ENCODE measurements at places on chromosomes 6 and 20. TPM values are rescaled to one million over a fixed set of nuclear protein-coding genes. Genes with fewer than 3 reads are reported as not detected.

GRCh38 chr6:6007366-6008088, 802 bp upstream of the NRN1 start:
- DNase-seq: no peak

Gene COL12A1
- total RNA-seq: 34.0 TPM

- no peak for DNase-seq
These were observed 100.0 kb downstream of the RWDD2A start for GRCh38 chr6:83292900-83293843.

DNA sequence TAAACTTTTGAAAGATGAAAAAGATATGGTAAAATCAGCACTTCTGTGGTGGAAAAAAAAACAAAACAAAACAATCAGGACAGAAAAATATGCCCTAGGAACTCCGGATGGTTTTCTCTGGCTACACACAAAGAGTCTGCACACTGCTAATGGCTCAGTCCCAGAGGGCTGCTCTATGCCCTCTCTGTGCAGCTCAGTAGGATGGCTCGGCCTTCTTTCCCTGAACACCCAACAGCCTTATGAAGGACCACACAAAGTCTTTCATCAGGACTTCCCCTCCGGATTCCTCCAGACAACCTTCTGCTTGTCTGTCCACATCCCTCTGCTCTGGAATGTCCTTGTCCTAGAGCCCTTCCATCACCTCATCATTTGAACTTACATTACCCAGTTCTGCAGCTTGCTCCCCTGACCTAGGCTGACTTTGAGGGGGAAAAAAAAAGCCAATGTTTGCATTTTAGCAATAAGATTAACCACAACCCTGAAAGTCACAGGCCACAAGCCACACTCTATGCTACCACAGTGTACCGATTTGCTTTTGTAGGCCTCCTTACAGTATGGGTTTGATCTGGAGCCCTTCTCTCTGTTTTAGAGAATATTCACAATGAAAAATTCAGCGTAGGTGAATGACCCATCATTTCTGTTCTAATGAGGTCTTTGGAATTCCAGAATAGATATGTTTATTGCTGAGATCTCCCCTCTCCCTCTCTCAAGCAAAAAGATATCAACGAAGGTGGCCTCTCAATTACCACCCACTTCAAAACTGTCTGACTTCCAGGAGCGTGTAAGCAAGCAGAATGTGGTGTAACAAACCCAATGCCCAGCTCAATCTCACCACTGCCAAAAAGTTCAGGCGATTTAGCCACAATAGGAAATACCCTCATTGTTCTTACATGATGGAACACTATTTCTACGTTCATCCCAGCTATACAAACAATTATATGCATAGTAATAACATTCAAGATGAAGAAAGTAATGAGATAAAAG, 164.0 kb downstream of the GMDS start:
- DNase-seq: no peak

DNA sequence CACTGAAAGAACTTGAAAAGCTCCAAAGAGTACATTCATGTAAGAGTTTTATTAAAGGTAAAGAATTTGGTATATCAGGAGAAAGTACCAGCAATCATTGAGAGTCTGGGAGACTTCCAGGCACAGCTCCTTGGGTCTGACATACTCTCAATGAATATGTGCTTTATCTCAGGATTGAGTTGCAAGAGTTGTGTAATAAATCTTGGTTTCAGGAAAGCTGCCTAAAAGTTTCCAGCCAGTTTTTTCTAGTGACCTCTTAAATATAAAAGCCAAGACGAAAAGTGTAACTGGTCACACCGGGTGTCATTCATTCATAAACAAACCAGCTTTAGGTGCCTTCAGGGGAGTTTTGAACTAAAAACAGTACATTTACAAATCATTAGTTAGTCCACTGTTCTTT, 21.6 kb upstream of the GJA1 start:
- DNase-seq: no peak

DNA sequence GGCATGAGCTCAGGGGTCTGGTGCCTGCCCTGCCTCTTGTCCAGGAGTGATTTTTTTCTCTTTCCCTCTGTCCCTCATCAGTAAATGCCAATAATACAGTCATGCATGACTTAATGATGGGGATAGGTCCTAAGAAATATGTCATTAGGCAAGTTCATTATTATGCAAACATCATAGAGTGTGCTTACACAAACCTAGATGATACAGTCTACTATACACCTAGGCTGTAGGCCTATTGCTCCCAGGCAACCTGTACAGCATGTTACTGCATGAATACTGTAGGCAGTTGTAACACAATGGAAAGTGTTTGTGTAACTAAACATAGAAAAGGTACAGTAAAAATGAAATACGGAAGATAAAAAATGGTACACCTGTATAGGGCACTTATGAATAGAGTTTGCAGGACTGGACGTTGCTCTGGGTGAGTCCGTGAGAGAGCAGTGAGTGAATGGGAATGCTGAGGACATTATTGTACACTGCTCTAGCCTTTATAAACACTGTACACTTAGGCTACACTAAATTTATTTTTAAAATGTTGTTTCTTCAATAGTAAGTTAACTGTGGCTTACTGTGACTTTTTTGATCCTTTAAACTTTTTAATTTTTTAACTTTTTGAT, 22.1 kb downstream of the PBOV1 start:
- DNase-seq: no peak

DNA sequence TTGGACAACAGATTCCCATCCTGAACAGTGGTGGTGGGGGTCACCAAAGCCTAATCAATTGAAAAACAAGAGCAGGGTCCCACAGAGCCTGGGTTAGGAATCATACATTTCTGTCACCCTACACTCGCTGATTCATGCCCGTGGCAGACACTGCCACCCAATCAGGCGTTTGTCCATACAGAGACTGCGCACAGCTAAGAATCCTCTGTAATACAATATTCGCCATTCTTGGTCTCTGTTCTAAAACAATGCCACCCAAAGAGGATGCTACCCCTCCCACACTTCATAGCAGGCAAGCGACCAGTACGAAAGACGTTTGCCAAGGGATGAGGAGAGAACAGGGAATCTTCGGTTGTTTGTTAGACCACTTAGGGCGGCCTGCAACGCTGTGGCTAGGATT, 28.1 kb upstream of the SLC22A23 start:
- DNase-seq: no peak

DNA sequence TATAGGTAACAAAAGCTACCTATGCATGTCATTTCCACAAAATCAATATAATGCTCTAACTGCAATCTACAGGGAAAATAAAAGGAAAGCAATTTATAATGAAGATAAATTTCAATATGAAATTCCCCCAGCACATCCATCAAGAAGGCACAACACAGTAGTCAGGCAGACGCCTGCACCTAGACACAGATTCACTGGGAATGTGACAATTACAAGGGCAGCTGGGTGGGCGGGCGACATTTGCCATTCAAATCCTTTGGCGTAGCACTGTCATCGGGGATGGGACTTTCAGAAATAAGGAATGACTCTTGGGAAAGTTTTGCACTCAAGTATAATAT, 60.4 kb downstream of the SULF2 start:
- no peak for DNase-seq

DNA sequence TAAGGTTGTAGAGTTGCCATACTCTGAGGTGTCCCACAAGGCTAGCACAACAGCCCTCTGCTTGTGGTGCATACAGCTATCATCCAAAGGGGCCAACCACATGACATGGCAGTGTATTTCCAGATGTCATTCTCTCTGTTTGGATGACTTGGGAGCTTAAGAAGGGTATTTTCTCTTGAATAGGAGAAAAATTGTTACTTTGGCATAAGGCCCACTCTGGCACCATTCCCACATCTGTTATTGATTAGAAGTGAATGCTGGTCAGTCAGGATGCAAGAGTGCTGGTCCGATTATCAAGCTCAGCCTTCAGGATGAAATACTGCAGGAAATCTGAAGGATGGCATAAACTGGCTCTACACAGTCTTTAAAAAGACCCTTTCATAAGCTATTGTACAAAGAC, 83.6 kb upstream of the C20orf144 start:
- no peak for DNase-seq

DNA sequence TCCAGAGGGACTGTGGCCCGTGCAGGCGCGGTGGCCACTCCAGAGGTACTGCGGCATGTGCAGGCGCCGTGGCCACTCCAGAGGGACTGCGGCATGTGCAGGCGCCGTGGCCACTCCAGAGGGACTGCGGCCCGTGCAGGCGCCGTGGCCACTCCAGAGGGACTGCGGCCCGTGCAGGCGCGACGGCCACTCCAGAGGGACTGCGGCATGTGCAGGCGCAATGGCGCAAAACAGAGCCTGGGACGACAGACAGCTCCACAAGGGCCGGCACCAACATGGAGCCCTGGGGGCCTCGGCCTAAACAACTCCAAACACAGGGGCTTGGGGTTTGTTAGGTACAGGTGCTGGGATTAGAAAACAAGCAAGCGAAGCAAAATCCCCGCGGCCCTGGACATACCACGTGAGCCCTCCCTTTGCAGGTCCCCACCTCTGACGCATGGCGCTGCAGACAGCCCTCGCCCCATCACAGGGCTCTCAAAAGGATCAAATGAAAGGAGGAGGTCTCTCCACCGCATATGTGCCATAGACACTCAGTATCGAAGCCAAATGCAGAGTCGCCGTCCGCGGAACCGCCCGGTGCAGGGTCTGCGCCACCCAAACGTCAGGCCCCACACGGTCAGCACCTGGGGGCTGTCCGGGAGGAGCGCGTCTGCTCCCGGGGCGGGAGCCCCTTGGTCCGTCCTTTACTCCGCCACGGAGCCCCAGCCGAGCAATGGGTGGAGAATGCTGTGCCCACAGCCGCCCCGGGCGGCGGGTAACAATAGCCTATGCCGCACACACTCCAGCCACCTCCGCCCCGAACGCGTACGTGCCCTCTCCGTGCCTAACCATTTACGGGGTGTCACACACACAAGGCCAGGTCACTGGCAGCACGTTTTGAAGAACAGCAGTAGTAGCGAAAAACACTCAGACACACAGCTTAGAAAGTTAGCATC, 85.7 kb downstream of the TAF4 start:
- no peak for DNase-seq

Gene PPIL6
- 3.1 TPM for total RNA-seq

Gene MOCS3
- 3.0 TPM for total RNA-seq

Gene INSM1
- total RNA-seq: 3.4 TPM

Gene TREM1
- total RNA-seq: not detected

Gene GABRR1
- not detected for total RNA-seq

Gene PLA2G7
- total RNA-seq: 0.78 TPM

DNA sequence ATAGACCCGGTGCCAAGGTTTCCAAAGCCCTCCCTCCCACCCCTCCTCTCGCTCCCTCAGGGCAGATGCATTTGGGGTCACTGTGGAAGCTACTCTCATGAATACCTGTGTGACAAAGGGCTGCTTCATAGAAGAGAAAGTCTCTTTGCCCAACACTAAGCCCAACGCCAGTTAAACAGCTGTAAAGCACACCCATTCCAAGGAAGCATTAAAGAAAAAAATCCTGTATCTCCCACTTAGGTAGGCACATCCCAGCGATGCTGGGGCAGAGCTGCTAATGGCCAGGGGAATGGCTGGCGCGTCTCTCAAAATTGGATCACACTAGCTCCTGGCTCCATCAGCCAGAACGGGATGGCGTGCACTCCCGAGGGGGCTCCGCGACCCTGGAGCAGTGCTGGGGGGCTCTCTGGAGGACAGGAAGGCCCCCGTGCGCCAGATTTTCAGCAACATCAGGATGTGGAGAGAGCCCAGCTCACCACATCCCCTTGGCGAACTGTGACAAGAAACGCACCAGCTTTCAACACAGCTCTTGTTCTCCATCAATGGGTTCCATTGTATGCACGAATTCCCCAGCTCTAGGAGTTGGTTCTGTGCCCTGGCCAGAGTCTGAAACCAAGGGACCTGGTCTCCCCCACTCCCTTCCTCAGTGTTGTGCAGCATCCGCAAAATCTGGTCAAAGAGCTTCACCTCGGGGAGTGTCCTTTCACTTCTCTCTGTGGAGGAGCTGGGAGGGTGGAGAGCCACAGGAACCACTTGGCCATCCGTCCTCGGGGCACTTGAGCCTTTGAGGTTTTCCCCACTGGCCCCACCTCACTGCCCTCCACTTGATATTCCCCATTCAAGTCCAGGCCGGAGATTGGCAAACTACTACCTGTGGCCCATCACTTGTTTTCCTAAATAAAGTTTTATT, 74.1 kb downstream of the TFAP2C start:
- no peak for DNase-seq
